ENCODE measurements at places on chromosomes 2 and 18.

- ATAC-seq = no peak
These were observed 121.3 kb upstream of the FOSL2 start for GRCh38 chr2:28271231-28271918.

- peak; percentile 60 for ATAC-seq
These were observed 25.4 kb downstream of the PDCL3 start for GRCh38 chr2:100588071-100588786.

DNA sequence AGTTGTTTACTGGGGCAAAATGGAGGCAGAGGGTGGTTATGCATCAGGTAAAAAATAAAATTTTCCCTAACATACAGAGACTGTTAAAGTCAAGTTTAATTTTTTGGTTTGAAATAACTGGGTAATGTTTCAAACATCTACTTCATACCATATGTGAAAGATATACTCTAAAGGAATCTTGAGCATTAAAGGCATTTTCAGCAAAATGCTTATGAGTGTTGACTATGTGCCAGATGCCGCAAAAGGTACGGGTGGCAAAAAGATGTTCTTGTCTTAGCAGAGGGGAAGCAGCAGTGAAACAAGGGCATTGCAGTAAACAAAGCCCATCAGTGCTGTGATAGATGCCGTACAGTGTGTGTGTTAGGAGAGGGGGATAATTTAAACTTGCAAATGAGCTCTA, 263.1 kb upstream of the ID2 start:
- peak; percentile 71 for ATAC-seq

GRCh38 chr2:178241844-178242551, 47.7 kb downstream of the OSBPL6 start:
- ATAC-seq = peak; percentile 86

All from SK-N-SH treated with all-trans-retinoic acid at 6 μM for 48 hours (cell line).